ENCODE measurements at places on chromosomes 5 and 9.

DNA sequence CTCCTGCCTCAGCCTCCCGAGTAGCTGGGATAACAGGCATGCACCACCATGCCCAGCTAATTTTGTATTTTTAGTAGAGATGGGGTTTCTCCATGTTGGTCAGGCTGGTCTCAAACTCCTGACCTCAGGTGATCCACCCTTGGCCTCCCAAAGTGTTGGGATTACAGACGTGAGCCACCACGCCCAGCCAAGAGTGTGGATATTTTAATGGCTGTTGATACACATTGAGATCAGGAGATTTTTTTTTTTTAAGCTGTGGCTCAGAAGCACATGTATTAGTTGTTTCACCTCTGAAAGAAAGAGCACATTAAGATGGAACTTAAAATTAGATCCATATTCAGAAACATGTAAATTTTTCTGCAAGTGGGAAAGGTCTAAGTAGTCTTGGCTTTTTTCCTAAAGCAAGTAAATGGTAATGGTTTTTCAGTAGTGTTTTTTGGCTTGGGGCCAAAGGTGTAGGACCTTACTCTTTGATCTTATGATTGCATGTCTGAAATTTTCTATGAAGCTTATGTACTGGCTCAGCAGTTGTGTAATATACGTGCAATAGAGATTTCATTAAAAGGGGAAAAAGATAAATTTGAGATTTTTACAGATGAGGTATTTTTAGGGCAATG is 9.9 kb downstream of the RBM27 start:
- peak; percentile 70 for DNase-seq

- DNase-seq: no peak
Measured at GRCh38 chr5:18023986-18024385, 389.7 kb downstream of the TAF11L14 start.

DNA sequence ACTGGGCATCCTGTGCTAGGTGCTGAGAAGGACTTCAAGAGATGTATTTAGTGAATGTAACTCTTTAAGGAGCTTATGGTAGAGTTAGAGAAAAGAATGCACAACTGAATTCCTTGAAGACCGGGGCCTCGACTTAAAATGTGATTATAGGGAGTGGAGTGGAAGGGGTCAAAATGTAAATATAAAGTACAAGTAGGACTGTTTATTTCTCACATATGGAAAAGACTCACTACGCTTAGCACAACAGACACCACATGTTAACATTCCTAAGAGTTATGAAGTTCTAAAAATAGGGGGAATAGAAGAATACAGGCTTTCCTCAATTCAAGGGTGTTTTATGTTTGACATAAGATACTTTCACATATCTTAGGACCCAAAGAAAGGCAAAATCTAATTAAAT is 117.8 kb upstream of the OSMR start:
- DNase-seq: no peak

DNA sequence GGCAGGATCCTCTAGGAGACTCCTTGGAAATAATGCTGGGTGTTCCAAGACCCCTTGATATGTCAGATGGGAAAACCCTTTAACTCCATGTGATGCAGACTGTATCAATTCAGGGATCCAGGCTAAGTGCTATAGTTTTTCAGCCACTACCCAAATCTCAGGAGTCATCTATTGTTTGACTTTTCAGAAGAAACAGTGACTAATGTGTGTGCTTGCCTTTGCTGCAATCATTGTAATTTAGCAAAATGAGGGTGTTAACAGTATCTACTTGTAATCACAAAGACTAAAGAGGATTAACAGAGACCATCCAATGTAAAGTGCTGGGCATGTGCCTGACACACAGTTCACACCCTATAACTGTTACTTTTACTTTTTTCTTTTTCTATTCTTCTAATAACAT is 309.6 kb upstream of the RFX3 start:
- no peak for DNase-seq

DNA sequence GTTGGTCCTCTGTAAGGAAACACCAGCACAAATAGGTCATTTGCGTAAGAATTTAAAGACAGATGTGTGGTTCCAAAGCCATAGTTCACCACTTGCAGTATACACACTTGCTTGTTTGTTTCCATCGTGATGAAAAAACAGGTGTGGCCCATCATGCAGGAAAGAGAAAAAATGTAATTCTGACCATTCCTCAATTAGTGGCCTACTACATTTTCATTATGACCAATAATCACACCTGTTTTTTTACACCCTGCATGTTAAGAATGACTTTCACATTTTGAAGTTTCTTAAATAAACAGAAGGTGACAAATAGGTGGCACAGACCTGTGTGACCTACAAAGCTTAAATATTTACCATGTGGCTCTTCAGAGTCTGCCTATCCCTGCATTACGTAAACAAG is 2.2 kb upstream of the ICE1 start:
- DNase-seq: peak; percentile 8

DNA sequence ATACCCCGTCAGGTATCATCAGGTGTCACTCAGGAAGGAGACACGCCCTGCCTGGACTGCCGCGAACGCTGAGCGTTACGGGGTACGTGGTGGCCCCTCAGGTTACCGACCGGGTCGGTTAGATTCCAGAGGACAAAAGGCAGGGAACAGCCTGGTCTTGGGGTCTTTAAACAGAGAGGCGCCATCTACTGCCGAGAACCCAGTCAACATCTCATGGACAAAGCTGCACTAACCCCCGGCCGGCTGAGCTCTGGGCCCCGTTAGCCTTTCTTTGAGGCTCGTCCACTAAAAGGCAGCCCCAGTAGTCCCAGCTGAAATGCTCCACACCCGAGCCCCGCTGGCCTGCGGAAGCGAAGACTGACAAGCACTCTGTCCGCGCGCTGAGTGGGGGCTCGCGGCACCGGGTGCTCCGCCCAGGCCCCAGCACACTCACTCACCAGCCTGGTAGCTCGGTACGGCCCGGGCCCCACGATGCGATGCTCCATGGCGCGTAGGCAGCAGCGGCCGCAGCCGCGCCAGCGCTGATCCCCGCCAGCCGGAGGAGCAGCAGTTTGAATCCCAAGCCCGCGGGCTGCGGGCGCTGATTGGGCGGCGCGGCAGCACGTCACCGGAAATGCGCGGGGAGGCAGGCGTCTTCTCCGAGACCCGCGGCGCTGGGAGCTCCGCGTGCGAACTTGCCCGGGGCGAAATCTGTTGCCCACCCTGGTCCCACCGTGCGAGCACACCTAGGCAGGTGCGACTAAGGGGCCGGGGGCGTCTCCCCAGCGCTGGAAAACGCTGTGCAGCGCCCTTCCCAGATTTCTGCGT is at the start of gene DEPDC1B:
DEPDC1B (minus strand) TSS at position 558 of the 807 bp plus-strand sequence; CDS start at position 485, 73 bp downstream.
- peak; percentile 92 for DNase-seq

DNA sequence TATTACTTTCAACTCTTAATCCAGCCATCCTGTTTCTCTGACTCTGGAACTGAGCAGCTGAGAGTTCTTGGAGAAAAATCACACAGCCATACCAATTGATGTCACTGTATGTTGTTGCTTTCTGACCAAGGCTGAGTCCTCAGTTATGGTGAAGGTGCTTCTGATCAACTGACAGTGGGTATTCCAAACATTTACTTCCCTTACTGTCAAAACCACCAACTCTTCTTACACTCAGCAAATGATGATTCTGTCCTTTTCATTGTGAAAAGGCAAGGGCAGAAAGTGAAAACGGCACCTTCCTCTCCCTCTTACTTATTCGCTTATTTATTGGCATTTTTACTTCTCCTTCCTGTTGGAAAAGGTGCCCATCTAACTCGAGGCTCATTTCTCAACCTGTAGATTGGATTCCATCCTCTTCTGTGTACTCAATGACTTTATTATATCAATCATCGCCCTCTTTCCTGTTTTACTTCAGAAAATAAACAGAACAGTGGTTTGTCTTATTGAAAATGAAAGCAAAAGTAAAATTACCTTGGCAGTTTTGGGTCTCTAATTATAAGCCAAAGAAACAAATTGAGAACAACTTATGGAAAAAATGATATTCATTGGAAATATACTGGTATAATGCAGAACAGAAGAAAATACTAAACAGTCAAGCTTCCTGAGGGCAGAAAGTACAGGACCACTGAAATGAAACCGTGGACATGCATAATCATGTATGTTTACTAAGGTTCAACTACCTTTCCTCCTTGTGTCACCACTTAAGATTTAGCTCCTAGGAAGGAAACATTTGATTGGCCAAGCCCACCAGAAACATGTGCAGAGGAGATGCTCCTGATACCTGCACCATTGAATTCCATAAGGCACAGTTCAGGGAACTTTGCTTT is 104.5 kb upstream of the CHD1 start:
- no peak for DNase-seq

Data from SW480 (cell line).